ENCODE measurements at places on chromosomes 6 and 20.

DNA sequence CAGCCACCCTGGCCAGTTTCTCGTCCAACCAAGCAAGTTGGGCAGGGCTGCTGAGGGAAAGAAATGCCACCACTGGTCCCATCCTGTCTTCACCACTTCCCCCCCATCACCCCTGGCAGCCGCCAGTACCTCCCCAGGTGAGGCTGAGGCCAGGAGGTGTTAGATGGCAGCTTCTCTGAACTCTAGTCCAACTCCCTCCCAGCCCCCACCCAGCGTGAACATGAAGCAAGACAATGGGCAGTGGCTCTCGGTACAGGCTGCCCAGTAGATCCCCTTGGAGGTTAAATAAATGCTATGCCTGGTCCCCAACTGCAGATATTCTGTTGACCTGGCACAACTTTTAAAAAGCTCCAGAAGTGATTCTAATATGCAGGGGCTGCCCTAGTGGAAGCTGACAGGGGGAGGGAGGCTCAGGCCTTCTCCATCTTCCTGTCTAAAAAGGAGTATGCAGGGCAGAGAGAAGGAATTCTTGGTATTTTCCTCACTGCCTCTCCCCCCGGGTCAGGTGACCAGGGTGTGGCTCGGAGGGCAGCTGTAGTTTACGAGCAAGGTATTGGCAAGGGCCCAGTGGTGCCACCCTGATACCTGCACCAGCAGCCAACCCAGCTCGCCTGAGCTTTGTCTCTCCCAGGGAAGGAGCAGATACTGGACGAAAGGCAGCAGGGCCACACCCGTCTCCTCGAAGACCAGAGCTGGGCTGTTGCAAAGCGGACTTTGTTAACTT is 25.7 kb downstream of the KCNK5 start:
- no peak for DNase-seq

GRCh38 chr20:5945963-5946362 is 4.4 kb downstream of the TRMT6 start:
- no peak for DNase-seq

- no peak for DNase-seq
Observed at GRCh38 chr6:25446830-25447569, 167.8 kb downstream of the CARMIL1 start.

DNA sequence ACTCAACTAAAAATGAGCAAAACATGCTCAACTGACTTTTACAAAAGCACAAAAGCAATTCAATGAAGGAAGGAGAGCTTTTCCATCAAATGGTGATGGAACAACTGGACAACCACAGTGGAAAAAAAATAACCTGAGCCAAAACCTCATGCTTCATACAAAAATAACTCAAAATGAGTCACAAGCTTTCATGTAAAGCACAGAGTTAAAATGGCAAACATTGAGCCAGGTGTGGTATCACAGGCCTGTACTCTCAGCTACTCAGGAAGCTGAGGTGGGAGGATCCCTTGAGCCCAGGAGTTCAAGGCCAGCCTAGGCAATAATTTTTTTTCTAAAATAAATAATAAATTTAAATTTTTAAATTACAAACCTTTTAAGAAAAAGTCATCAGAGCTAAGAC is 18.4 kb upstream of the HLA-G start:
- no peak for DNase-seq

GRCh38 chr20:14634665-14635064 is 297.3 kb upstream of the FLRT3 start:
- no peak for DNase-seq

DNA sequence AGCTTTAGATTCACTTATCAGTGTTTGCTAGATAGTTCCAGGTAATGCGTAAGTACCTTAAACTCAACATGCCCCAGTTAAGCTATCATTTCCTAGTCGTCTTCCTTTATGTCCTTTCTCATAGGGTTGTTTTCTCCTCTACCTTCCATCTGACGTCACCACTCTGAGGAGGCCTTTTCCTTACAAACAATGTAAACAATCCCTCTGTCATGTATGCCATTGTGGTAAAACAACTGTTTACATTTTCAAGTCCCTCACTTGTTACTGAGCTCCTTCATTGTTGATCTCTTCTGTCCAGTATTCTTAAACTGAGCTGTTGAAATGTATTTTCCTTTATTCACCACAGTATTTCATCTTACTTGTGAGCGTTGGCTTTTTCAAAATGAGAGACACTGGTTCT is 45.4 kb upstream of the PLCG1 start:
- DNase-seq: no peak

DNA sequence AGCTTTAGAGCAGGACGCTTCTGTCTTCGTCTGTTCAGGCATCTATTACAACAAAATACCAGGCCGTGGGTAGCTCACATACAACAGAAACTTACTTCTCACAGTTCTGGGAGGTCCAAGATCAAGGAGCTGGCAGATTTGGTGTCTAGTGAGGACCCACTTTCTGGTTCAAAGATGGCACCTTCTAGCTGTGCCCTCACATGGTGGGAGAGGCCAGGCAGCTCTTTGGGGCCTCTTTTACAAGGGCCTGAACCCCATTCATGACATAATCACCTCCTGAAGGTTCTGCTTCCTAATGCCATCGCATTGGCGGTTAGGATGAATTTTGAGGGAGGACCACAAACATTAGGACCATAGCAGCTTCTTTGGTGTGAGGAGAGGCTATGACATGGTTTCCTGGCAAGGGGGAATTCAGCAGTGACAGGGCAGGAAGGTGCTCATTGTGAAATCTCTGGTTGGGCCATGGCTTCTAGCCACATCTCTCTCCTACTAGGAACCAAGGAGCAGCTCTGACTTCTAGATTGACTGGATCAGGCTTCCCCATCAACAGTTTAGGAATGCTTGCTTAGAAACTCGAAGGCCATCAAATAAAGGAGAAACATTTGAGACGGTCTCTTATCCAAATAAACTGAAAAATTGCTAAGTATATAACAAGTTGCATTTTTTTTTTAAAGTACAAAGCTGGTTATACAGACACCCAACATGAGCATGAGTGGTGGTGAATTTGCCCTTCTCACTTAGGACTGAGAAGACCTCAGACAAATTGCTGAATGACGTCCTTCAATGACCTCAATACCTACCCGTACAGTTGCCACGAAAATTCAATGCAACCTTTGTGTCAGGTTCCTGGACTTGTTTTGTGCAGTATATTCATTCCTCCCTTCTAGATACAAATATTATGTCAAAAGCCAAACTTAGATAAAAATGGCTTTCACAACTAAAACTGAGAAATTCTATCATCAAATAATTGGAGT is 140.7 kb downstream of the ZDHHC14 start:
- no peak for DNase-seq

DNA sequence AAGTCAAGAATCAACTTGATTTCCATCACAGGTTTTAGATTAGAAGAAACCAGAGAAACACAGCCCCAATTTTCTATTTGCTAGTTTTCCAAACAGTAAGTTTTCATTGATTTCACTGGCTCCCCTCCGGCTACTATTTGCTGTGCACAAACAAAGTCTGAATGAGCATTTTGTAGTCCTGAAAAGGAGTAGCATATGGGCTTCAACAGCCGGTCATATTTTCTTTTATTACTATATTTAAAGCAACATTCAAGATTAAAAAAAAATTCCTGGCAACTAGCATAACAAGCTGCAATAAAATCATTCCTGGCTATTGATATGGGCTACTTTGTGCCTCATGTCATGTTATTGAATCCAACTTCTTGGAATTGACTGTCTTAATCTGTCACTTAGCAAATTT is 48.3 kb downstream of the CARMIL1 start:
- no peak for DNase-seq

GRCh38 chr6:20660534-20660933 is 126.3 kb downstream of the CDKAL1 start:
- no peak for DNase-seq

DNA sequence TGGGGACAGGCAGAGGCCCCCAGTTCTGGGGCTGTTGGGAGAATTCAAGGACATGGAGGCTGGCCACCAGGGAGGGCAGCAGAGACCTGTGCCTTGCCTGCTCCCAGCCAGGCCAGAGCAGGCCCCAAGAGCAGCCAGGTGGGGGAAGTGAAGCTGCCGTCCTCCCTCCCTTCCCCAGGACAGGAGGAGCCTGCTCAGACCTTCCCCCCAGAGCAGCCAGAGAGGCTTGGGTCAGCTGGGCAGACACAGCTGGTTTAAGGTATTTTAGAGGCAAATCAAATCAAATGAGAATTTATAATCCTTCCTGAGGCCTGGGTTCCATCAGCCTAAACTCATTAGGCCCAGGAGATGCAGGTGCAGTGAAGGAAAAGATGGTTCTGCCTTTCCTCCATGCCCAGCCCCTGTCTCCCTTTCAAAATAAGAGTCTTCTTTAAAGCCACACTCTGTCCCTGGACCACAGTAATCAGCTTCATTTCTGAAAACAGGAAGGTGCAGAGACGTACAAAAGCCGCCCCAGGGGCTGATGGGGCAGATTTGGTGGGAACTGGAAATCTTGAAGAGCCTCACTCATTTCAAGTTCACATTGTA is 21.7 kb downstream of the BMP7 start:
- no peak for DNase-seq

GRCh38 chr20:21262812-21263211 is 40.3 kb upstream of the XRN2 start:
- DNase-seq: no peak

GRCh38 chr20:54469293-54469692 is 6.1 kb upstream of the DOK5 start:
- DNase-seq: no peak

DNA sequence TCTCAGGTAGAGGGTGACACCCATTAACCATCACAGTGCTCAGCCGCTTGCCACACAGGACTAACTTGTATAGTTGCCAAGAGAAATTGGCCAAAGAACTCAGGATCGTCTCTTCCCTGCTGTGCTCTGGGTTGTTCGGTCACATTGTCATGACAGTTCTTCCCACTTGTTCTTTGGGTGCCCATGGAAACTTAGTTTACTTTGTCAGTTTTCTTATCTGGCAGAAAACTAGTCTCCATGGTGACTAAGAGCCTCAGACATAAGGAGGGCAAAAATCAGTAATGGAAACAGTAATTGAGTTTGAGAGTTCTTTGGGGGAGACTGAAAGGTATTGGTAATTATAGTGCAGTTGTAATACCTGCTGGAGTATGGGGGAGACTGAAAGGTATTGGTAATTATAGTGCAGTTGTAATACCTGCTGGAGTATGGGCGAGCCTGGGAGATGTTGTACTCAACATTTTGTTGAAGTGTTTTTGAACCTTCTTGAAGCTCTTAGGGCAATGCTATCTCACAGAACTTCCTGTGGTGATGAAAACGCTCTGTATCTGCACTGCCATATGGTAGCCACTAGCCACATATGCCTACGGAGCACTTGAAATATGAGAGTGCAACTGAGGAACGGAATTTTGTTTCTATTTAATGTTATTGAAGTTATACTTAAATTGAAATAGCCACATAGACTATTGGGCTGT is 95.2 kb upstream of the HDGFL1 start:
- DNase-seq: no peak

DNA sequence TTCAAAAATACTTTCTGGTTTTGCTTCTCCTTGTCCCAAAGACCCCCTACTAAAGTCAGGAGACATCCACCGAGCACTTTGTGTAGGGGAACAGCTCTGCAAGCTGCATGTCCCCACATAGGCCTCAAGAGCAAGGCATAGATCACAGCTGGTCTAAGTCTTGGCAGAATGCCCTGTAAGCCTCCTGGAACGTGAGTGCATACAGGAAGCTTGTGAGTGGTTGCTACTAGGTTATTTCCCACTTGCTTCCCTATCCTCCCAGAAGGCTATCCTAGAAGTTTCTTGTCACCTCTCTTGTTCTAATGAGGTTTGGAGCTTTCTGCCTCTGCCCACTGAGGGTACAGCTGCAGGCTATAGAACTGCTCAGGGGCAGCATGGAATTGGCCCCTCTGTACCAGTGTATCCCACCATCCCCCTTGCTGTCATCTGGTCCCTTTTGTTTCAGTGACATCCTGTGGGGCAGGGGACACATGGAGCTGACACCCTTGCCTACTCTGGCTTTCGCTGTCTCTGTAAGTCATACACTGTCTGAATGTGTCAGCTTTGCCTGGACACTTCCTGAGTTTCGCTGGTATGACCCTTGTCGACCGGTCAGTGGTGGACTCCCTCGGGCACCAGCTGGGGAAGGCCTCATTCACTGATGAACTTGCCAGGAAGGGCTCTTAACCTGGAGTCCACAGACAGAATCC is 35.6 kb upstream of the KCNK16 start:
- no peak for DNase-seq

- no peak for DNase-seq
Observed at GRCh38 chr6:48701572-48701971, 590.6 kb upstream of the PTCHD4 start.

- DNase-seq: no peak
Observed at GRCh38 chr6:170013815-170014214, 262.4 kb downstream of the ERMARD start.

GRCh38 chr6:103344554-103345163 is 1515.1 kb downstream of the HACE1 start:
- DNase-seq: no peak

- DNase-seq: no peak
Observed at GRCh38 chr6:108167449-108168089, 1.7 kb downstream of the NR2E1 start.

- no peak for DNase-seq
Observed at GRCh38 chr6:130494729-130495128, 128.9 kb downstream of the TMEM200A start.

GRCh38 chr6:54801669-54802068 is 44.9 kb upstream of the FAM83B start:
- no peak for DNase-seq

- no peak for DNase-seq
Observed at GRCh38 chr20:62752181-62752670, 43.6 kb downstream of the NTSR1 start.

- DNase-seq: no peak
Observed at GRCh38 chr6:12849809-12850198, 133.2 kb downstream of the PHACTR1 start.

DNA sequence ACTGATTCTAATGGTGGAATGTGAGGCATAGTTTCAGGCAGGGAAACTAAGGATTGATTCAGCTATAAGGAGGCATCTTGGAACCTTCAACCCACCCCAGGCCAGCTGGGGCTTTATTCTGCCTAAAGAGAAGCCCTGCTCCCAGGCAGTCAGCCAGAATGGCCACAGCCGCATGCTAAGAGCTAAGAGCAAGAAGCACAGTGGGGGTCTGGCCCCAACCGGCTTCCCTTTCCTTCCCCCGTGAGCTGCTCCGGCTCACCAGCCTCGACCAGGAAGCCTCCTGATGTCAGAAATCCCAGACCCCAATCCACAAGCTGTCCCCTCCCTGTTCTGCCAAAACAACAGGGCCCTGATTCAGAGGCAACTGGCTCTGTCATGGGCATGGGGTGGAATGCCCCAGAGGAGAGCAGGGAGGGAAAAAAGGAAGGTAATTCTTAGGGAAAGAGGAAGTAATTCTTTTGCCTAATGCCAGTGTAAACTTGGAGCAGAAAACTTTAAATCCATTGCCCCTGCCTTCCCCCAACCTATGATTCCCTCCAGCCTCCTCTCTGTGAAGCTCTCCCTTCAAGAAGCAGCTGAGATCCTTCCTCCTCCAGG is 6.9 kb downstream of the GRM4 start:
- no peak for DNase-seq
